ENCODE measurements at places on chromosomes 4 and X.

- no peak for DNase-seq
Observed at GRCh38 chr4:17797808-17798207, 12.7 kb downstream of the DCAF16 start.

DNA sequence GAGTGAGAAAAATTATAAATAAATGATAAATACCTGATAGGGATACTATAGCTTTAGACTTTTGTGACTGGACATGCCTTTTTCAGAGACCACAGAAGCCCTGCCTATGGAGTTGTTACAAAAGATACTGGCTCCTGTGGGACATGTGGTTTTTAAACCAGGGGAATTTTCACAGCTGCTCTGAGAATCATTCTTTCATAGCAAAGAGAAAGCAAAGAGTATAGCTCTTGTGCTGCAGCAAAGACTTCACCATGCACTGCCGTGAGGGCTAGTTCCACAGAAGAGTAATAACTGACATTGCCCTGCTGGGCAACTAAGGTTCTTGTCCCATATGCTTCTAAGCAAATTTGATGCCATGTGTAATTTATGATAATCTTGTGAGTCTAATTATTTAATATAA is 98.2 kb downstream of the MAPK10 start:
- no peak for DNase-seq

DNA sequence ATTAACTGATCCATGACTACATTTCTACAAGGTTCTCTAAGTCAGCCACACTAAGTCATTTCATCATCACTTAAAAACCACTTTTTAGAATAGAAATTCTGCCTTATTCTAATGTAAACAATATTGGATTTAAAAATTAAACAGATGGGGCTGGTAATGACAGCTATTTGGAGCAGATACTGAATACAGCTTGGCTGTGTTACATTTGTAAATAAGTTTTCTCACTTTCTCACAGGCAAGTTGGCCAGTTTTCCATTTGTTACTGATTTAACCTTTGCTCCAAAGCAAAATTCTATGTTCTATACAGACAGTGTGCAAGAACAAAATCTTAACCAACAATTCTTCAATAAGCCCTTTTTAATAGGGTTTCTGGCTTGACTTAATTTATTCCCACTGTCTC is 370.7 kb downstream of the GRIA2 start:
- no peak for DNase-seq

GRCh38 chr4:156609421-156609820 is 362.2 kb downstream of the PDGFC start:
- DNase-seq = peak; percentile 17

- no peak for DNase-seq
Observed at GRCh38 chrX:37424000-37424429, 74.9 kb downstream of the PRRG1 start.

DNA sequence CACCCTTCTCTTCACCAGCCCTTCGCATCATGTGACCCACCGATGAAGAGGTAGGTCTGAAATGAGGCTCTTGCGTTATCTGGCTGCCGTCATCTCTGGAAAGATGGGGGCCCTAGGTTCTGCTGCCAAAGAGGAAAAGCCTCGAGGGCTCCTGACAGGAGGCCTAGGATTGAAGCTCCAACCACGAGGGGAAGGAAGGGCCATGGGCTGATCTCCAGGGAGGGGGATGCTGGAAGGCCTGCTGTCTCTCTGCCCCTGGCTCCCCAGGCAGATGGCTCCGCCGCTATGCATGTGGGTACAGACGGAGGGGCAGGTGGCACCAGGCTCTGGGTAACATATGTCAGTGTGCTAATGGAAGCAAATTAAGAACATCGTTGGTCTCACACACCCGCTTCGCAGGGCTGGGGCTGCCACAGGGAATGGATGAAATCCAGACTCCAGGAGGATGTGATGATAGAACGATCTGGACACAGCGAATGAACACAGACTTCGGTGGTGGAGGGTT is 44.9 kb downstream of the AFAP1 start:
- no peak for DNase-seq

DNA sequence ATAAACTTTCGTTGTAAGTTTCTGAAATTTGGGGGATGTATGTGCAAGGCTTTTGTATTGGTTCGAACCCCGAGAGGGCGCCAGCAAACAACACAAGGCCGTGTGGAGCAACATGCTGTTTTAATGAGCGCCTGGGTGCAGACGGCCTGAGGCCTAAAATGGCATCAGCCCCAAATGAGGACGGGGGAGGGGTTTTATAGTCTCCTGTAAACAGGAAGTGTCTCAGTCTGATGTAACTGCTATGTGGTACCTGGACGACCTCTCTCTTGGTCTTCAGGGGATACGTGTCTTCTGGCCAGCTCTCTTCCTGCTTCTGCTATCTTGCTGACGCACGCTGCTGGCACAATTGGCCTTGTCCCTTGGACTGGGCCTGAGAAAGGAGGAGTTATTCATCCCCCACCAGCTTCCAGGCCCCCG is 1348.0 kb downstream of the ADGRL3 start:
- no peak for DNase-seq

DNA sequence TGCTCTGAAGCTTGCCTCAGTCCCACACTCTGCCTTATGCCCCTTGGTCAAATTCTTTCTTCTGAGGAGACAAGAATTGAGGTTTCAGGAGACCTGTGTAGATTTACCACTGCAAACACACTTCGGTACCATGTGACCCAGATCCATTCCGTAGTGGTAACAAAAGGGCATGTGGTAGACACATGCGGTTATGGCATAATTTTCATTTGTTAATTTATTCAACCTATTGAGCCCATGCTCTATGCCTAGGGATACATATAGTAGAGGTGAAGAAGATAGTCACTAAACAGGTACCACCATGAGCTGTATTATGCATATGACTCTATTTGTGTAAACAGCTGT is 190.9 kb downstream of the NDST4 start:
- no peak for DNase-seq

GRCh38 chr4:8727546-8728510 is 135.3 kb downstream of the CPZ start:
- no peak for DNase-seq

- DNase-seq = no peak
Observed at GRCh38 chr4:168511780-168512489, 15.1 kb downstream of the PALLD start.

GRCh38 chr4:100557306-100557705 is 39.5 kb upstream of the EMCN start:
- no peak for DNase-seq

DNA sequence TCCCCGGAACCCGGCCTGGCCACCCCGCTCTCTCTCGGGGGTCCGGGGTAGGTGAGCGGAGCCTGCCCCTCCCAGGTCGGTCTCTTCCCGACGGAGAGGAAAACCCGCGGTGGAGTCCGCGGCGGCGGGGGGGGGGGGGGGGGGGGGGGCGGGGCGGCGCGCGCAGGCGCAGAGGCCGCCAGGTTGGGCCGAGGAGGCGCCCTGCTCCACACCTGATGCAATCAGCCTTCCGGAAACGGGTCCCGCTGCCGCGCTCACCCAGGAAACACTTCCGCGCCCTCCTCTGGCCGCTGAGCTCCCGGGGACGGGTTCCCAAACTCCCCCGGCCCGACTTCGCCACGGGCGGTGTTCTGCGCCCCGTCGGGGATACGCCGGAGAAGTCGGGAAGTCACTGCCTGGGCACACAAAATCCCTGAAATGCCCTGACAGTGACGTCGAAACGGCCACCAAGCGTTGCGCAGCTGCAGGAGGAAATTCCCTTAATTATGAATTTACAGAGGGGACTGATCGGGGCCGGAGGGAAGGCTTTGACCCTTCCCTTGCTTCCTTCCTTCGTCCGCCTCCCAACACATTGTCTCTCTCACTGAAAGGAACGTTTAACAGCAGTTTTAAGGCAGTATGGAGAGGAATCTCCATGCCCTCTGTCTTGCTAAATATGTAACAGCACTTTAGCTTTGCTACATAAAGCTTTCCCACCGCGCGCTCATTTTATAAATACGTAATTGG is 2.1 kb upstream of the APBB2 start:
- no peak for DNase-seq

DNA sequence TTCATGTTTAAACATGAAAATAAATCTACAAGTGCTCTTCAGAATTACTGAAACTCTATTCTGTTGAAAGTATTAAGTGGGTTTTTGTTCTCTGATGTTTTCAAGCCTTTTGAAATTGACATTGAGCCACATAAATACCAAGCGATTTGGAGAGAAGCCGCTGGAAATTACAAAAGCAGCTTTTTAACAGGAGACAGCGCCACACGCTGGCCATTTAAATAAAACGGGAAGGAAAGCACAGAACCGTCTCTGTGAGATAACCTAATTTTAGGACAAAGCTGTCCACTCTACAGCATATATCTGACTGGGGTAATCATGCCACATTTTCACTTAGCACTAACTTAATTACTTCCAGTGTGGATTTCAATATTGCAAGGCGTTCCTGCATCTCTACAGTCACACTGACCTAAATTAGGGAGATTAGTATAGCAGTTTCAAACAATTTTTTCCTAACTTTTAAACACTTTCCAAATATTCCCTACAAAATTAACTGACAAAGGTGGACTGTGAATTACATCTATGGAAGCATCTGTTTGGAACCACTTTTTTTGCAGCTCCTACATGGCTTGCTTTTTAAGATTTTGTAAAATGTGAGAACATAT is 6.8 kb upstream of the ANOS1 start:
- DNase-seq = peak; percentile 53

DNA sequence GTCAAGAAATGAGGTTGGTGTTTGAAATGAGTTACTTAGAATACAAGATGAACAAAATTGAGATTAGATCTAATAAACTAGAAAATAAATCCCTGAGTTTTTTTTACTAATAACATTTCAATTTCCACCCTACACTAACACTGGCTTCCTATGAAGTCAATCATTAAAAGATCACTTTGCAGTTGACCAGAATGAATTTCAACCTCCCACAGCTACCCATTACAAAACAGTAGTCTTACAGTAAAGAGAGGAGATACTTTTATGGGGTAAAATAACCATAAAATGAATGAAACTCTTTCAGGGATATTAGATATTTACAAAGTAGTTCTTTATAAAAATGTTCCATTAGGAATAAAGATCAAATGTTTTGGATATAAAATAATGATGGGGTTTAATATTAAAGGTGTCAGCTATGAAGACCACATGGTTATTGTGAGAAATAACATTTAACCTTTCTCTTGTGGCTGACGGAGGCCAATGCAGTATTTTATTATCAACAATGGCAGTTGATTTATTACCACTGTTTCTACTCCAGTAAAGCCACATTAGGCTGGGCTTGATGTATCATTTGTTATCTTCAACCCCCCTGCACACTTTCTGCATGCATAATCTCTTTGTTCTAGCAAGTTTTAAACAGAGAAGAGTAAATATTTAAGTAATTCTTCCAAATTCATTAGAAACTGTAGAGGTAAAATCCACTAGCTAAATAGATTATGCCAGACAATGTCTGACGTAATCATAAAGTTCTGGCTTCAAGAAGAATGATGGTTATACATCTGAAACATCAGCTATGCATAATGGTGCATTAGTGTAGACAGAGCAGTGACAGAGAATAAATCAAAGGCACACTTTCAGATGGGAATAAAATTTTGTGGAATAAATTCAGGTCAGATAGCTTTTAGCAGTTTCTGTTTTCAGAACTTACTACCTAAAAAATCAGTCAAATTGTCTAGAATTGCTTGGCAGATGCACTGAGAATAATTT is 516.6 kb downstream of the PCDH18 start:
- DNase-seq = no peak

- DNase-seq = peak; percentile 77
Observed at GRCh38 chr4:38902695-38903094, 35.1 kb downstream of the FAM114A1 start.

Measured in pons (tissue), 1 donor.